Endothelial cell (in vitro differentiated cells): ENCODE measurements at places on chromosomes 13 and 19.
A peak's percentile ranks its signal among the peaks of the same experiment; 100 is the strongest.

- no peak for DNase-seq
Observed at GRCh38 chr13:105547851-105548250, 987.6 kb downstream of the EFNB2 start.

DNA sequence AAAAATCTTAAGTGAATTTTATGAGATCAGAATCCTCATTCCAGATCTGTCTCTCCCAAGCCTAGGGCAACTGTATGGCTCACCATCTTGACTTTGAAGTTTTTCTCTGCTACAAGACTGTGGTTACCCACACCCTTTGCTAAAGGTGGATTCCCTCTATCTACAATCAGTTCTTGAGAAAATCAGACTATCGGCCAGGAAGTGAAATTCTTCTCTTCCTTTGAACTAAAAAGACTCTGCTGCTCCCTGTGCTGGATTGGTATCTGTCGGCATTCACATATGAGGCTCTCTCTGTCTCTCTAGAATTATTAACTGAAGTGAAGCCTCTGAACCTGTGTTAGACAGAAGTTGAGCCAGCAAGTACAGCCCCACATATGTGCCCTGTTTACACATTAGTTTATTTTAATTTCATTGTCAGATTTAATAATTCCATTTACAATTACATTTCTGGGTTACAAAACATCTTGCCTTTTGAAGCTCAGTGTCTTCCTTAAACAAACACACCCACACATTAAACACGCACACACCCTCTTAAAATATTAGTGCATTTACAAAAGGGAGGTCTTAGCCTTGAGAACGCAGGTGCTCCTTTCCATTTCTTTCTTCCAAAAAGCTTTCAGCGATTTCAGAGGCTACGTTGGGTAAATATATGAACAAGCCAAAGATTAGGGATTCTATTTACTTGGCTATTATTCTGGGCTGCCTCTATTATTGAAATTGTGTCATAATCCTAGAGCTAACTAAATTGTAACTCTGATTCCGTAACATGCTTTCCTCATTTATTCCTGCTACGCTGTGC is 145.7 kb downstream of the MIPEP start:
- DNase-seq: no peak

GRCh38 chr13:72728290-72728605 is 525 bp downstream of the BORA start:
- no peak for DNase-seq

DNA sequence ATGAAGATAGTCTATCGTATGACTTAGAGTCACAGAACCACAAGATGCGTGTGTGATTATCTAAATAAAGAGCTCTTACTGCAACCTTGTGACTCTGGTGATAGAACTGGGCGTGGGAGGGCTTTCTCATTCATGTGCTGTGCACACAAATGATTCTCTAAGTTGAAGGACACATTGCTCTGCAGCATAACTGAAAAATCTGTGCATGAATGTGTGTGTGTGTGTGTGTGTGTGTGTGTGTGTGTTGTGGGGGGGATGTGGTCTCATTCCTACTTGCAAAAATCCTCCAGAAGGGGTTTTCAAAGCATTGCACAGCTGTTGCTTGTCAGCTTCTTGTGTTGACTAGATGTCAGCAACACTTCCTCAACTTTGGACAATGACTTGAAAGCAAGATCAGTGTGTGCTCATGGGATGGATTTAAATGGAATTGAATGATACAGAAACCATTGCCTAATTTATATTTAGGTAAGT is 22.4 kb downstream of the LRCH1 start:
- DNase-seq: no peak

DNA sequence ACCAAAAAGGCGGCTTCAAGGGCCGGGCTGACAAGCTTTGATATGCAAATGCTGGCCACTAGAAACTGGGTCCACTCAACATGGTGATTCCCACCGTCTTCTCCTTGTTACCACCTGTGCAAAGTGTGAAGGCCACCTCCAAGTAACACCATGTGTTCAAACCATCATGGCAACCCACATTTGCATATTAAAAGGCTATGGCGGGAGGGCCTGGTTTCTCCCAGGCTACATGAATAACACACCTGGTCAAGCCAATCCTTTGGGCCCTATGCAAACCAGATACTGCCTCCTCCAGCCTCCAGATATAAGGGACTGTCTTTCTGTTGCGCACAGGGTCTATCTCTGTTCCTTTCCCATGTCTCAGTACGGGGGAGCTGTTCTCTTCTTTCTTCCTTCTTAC is 36.6 kb upstream of the ZSCAN5A start:
- DNase-seq: no peak

GRCh38 chr13:39376076-39376475 is 226.9 kb downstream of the LHFPL6 start:
- no peak for DNase-seq

GRCh38 chr13:80666782-80667552 is 326.0 kb upstream of the SPRY2 start:
- DNase-seq: no peak

GRCh38 chr19:1324806-1325567 is 39.3 kb downstream of the EFNA2 start:
- peak; percentile 69 for DNase-seq
